ENCODE measurements at places on chromosomes 11 and 22.

DNA sequence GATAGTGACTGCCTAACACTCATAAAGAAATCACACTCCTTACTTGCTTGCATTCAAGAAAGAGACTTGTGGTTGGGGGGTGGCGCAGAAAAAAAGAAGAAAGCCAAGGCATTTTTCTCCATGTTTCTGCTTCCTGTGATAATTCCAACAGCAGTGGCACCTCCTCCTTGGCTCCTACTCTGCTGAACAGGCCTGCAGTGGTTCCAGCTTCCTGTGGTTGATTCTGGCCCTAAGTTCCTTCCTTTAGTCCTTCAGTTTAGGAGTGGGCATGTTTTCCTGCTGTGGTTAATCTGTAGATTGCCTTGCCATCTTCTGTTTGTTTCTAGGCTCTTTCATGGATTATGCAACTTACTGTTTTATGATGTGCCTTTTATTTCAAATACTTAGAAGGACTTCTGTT lies 940.4 kb downstream of the DLG2 start:
- no peak for DNase-seq

GRCh38 chr22:30045494-30045887 lies 34.8 kb upstream of the HORMAD2 start:
- DNase-seq, result no peak

- no peak for DNase-seq
Measured at GRCh38 chr11:3073029-3073435, 15.8 kb upstream of the CARS1 start.

- DNase-seq, result no peak
Measured at GRCh38 chr22:49983148-49984042, 22.8 kb downstream of the PIM3 start.

DNA sequence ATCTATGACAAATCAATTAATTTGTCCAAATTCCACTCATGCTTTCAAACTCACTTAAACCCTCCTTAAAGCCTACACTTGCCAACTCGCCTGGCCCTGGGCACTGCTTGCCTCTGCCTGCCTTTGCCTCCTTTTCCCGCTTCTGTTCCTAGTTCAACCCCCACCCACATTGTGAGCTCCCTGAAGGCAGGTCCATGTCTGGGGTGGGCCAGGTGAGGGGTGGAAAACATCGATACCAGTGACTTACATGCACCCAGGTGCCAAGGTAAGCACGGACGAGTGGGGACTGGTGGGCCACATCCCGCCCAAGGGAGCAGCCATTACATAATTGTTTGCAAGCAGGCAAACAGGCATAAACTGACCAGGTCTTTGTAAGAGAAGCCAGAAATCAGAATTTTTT lies 146.2 kb downstream of the ST3GAL4 start:
- no peak for DNase-seq

- DNase-seq, result no peak
Measured at GRCh38 chr22:49230194-49230577, 597.5 kb downstream of the BRD1 start.

GRCh38 chr11:27386181-27386845 lies 23.3 kb upstream of the CCDC34 start:
- no peak for DNase-seq

DNA sequence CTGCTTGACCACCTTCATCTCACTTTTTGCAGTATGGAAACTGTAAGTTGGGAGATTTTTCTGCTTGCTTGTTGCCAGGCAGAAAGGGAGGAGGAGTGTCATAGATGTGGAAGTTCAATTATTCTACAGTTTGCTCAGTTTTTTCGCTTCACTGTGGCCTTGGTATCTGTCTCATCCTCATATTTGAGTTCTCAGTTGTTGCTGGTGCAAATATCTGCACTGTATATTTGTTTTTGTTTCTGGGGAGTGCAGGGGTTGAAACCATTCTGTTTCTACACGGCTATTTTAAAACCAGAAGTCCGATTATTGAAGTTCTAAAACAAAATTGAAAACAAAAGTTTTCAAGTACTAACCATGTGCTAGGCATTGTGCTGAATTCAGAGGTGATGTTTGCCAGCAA lies 153.4 kb downstream of the JRKL start:
- no peak for DNase-seq

DNA sequence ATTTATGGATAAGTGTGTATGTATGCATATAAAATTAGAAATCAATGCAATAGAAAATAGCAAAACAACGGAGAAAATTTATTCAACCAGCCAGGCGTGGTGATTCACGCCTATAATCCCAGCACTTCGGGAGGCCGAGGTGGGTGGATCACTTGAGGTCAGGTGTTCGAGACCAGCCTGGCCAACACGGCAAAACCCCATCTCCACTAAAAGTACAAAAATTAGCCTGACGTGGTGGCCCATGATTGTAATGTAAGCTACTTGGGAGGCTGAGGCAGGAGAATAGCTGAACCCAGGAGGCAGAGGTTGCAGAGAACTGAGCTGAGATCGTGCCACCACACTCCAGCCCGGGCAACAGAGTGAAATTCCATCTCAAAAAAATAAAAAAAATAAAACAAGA lies 5.5 kb downstream of the KRTAP5-6 start:
- no peak for DNase-seq

- DNase-seq, result peak; percentile 53
Measured at GRCh38 chr11:124762105-124762623, at the start of gene ESAM. TSS of gene ESAM (minus strand) at chr11:124762290. CDS start at chr11:124762154, 136 bp downstream.

DNA sequence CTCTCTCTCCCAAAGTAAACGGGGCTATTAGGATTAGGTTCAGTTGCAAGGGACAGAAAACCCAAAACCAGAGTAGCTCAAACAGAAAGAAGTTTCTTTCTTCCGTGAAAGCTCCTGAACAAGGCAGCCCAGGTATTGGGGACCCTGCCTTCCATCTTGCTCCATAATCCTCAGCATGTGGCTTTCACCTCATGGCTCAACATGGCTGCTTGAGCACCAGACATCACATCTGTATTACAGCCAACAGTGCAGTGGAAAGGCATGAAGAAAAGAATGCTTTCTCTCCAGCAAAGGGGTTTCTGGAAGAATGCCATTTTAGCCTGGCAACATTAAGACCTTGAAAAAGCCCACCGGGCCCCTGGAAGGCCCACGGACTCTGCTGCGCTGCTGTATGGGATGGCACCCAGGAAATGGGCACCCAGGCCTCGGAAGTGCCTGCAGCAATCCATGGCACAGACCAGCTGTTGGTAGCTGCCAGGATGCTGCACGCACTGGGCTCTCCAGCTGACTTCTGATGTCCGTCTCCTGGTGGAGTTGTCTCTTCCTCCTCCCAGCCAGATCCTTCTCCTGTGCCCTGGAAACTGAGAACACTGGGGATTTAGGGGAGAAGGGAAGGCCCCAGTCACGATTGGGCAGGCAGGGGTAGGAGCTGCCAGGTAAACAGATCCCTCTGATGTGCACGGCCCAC lies 22.6 kb downstream of the PDGFB start:
- no peak for DNase-seq

All from T-helper 1 cell (primary cell).